ENCODE measurements at places on chromosomes 12 and 14. TPM values are rescaled to one million over a fixed set of nuclear protein-coding genes. Genes with fewer than 3 reads are reported as not detected.

TCL1A gene
- not detected for total RNA-seq

ACSS3 gene
- total RNA-seq, result 0.07 TPM

ARL1 gene
- total RNA-seq, result 65.9 TPM

TAS2R14 gene
- 0.27 TPM for total RNA-seq

NGB gene
- total RNA-seq, result not detected

RD3L gene
- total RNA-seq, result not detected

NR1H4 gene
- total RNA-seq, result not detected

PYGL gene
- total RNA-seq, result 107 TPM

P2RX2 gene
- total RNA-seq, result not detected

TOMM20L gene
- total RNA-seq, result not detected

CCDC175 gene
- not detected for total RNA-seq

HAL gene
- total RNA-seq, result 0.10 TPM

ETFBKMT gene
- total RNA-seq, result 0.68 TPM

STAB2 gene
- total RNA-seq, result not detected

CPSF2 gene
- total RNA-seq, result 40.4 TPM

ZC2HC1C gene
- total RNA-seq, result 3.0 TPM

MAP3K9 gene
- total RNA-seq, result 4.9 TPM

HOXC6 gene
- total RNA-seq, result 5.0 TPM

FLRT2 gene
- total RNA-seq, result 3.9 TPM

TMEM52B gene
- 0.14 TPM for total RNA-seq

GDF3 gene
- not detected for total RNA-seq

EXOC3L4 gene
- 1.5 TPM for total RNA-seq

DHRS4L2 gene
- 33.4 TPM for total RNA-seq

ACYP1 gene
- total RNA-seq, result 25.5 TPM

NOVA1 gene
- 5.2 TPM for total RNA-seq

DIO2 gene
- 15.2 TPM for total RNA-seq

PRB4 gene
- total RNA-seq, result not detected

CCT2 gene
- 298 TPM for total RNA-seq

COX8C gene
- not detected for total RNA-seq

RASSF3 gene
- total RNA-seq, result 38.6 TPM

ISM2 gene
- 0.43 TPM for total RNA-seq

MANSC4 gene
- total RNA-seq, result not detected

PRKD1 gene
- total RNA-seq, result 2.6 TPM

All from A549 treated with DMSO at 1 μM for 4 hours (cell line).